ENCODE measurements at places on chromosomes 12 and 14.

DNA sequence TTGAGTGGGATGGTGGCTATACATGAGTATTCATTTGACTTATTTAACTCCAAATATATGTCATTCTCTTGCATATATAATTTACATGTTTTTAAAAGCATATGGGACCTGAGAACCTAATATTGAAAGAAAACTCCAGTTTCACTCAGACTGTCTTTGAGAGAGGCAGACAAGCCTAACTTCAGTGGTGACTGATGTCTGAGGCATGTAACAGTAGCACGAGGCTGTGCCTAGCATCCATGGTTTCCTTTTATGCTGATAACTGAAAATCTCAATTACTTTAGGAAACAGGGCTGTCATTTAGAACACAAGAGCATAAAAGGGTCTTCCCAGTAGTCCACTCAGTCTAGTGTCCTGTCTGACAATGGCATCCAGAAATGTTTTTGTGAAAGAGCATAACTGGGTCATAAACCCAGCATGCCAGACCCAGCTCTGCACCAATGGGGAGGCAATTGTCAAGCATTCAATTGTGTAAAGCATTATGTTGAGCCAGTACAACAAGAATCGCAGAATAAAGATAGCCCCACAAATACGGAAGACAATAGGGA lies 24.3 kb downstream of the MAPK1IP1L start:
- no peaks in the 10 kb centered on the region for H3K27me3 ChIP-seq
- H3K36me3 ChIP-seq: no peaks in the 10 kb centered on the region
- no peak overlapping the region for H3K27ac ChIP-seq
- H3K4me3 ChIP-seq: no peak overlapping the region
- H3K4me1 ChIP-seq: peaks cover 20% of the 10 kb centered on the region

- no peak overlapping the region for H3K4me3 ChIP-seq
- no peak overlapping the region for H3K27ac ChIP-seq
- H3K36me3 ChIP-seq: no peaks in the 10 kb centered on the region
- no peak for DNase-seq
These were observed 329.3 kb upstream of the OR4E1 start for GRCh38 chr14:22002860-22003284.

DNA sequence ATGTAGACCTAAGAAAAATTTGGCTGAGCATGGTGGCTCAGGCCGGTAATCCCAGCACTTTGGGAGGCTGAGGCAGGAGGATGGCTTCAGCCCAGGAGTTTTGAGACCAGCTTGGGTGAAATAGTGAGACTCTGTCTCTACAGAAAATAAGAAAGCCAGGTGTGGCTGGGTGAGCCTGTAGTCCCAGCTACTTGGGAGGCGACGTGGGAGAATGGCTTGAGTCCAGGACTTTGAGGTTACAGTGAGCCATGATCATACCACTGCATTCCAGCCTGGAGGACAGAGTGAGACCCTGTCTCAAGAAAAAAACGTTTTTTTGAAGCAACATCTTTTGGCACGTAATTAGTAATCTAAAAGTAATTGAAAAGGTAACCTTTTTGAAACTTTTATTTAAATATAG lies 70.9 kb downstream of the FERMT2 start:
- peaks cover 28% of the 10 kb centered on the region for H3K36me3 ChIP-seq
- H3K27me3 ChIP-seq: no peaks in the 10 kb centered on the region
- H3K4me3 ChIP-seq: no peak overlapping the region
- DNase-seq: no peak

- H3K27me3 ChIP-seq: no peaks in the 10 kb centered on the region
- no peak overlapping the region for H3K4me3 ChIP-seq
These were observed 83.4 kb downstream of the CNTN1 start for GRCh38 chr12:40775661-40776060.

GRCh38 chr12:50597200-50598195 lies 92.7 kb downstream of the DIP2B start:
- peaks cover 24% of the 10 kb centered on the region for H3K4me1 ChIP-seq
- DNase-seq: no peak
- H3K4me3 ChIP-seq: no peak overlapping the region
- no peaks in the 10 kb centered on the region for H3K27me3 ChIP-seq
- H3K36me3 ChIP-seq: no peaks in the 10 kb centered on the region

DNA sequence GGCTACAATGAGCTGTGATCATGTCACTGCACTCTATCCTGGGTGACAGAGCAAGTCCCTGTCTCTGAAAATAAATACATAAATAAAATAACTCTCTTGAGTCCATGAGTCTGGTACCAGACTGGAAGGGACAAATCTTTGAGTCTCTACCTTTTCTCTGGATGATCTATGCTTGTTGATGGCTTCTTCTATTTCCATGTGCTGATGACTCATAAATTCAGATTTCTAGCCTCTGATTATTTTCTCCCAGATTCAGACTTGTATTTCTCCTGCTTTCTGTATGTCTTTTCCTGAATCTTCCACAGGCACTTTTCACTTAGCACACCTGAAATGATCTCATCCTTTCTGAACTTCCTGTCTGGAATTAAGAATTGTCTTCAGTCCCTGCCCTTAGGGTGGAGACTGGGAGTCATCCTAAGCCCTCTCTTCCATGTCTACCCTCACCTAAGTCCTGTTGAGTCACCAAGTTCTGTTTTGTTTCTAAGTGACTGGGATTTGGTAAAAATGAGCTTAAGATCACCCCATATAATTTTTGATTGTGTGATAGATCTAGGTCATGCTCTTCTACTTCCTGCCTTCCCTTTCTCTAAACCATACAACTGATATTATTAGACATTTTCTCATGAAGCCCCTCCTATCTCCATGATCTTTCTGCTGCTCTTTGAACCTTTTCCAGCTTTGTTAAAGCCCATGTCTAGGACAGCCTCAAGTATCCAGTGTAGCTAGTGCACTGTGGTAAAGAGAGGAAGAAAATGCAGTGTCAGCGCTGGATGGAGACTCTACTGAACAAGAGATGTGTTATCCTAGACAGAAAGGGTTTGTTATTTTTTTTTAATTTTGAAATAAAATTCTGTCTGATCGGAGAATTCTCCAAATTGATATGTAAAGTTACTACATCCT lies 13.1 kb downstream of the AKAP6 start:
- H3K36me3 ChIP-seq: no peaks in the 10 kb centered on the region
- H3K27me3 ChIP-seq: no peaks in the 10 kb centered on the region
- DNase-seq: no peak
- H3K4me1 ChIP-seq: no peaks in the 10 kb centered on the region
- no peak overlapping the region for H3K4me3 ChIP-seq

DNA sequence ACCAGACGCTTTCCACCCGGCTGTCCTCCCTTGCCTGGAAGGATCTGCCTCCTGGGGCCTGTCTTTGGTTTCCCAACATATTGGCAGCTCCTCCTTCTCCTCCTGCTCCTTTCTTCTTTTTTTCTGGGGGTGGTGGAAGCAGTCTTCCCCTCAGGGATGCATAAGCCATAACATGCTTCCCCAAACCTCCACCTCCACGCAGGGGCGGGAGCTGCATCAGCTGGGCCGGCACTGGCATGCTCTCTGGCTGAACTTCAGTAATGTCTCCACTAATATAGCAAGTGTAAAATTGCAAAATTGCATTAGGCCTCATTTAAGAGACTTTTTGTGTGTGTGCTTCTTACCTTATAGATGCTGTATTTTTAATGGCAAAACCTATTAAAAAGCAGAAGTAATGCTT lies 58.6 kb downstream of the GLT1D1 start:
- no peaks in the 10 kb centered on the region for H3K4me1 ChIP-seq
- H3K36me3 ChIP-seq: no peaks in the 10 kb centered on the region
- H3K27me3 ChIP-seq: no peaks in the 10 kb centered on the region
- no peak for DNase-seq
- H3K4me3 ChIP-seq: no peak overlapping the region
- H3K27ac ChIP-seq: no peak overlapping the region

GRCh38 chr12:62930546-62931425 lies 4.2 kb downstream of the PPM1H start:
- no peak overlapping the region for H3K27ac ChIP-seq
- no peak overlapping the region for H3K4me3 ChIP-seq
- no peak for DNase-seq
- H3K27me3 ChIP-seq: no peaks in the 10 kb centered on the region

- H3K27ac ChIP-seq: no peak overlapping the region
- no peaks in the 10 kb centered on the region for H3K4me1 ChIP-seq
- H3K27me3 ChIP-seq: no peaks in the 10 kb centered on the region
- DNase-seq: no peak
- H3K36me3 ChIP-seq: no peaks in the 10 kb centered on the region
- no peak overlapping the region for H3K4me3 ChIP-seq
These were observed 36.3 kb downstream of the HMGA2 start for GRCh38 chr12:65860600-65860999.

- no peak overlapping the region for H3K4me3 ChIP-seq
- DNase-seq: no peak
- H3K27ac ChIP-seq: no peak overlapping the region
- no peaks in the 10 kb centered on the region for H3K4me1 ChIP-seq
- no peaks in the 10 kb centered on the region for H3K27me3 ChIP-seq
These were observed 235.3 kb downstream of the CCDC91 start for GRCh38 chr12:28425526-28425925.

GRCh38 chr14:50928002-50928635 lies 16.2 kb downstream of the PYGL start:
- H3K4me1 ChIP-seq: no peaks in the 10 kb centered on the region
- H3K27ac ChIP-seq: no peak overlapping the region
- peaks cover 58% of the 10 kb centered on the region for H3K36me3 ChIP-seq
- no peaks in the 10 kb centered on the region for H3K27me3 ChIP-seq

DNA sequence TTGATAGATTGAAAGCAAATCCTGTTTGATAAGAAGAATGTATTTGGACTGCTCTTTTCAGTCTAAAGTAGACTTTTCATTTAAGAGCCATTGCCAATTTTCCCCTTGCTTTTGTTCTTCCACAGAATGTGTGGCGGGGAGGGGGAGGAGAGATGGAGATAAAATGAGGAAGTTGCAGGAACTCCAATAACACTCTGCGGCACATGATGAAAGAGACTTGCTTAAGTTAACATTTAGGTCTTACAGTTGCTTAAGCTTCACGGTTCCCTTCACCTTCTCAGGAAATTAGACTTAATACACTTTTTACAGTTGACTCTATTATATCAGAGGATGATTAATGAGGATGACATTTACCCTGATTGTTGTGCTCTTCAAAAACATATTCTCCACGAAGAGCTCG lies 537.3 kb downstream of the TMTC2 start:
- no peaks in the 10 kb centered on the region for H3K4me1 ChIP-seq
- no peaks in the 10 kb centered on the region for H3K27me3 ChIP-seq
- no peaks in the 10 kb centered on the region for H3K36me3 ChIP-seq
- no peak overlapping the region for H3K27ac ChIP-seq
- H3K4me3 ChIP-seq: no peak overlapping the region

Measured in vagina (tissue), 2 donors.